ENCODE measurements at places on chromosomes 5 and 9. TPM values are rescaled to one million over a fixed set of nuclear protein-coding genes. Genes with fewer than 3 reads are reported as not detected.

DNA sequence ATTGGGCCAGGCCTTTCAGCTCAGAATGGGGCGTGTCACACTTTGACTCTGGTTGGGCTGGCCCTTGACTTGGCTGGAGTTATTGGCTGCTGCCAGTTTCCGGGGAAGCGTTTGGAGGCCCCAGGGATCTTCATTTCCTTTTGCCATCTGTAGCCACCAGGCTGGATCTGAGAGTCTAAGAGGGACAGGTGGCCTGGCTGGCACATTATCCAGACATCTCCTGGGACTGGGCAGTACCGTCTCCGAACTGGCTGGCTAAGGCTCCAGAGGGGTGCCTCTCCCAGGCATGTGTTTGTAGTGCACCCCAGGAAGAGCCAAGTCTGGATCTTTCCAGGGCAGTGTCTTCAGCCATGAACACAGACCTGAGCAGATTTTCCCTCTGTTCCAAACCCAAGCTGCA lies 9.7 kb upstream of the JADE2 start:
- DNase-seq, result no peak

GRCh38 chr9:115208501-115208900 lies 90.5 kb upstream of the TNC start:
- DNase-seq, result no peak

C5orf52 gene
- total RNA-seq, result not detected

GRCh38 chr5:88938488-88938887 lies 55.5 kb upstream of the MEF2C start:
- DNase-seq, result no peak

ARSK gene
- total RNA-seq, result 9.1 TPM

ARSI gene
- 1.4 TPM for total RNA-seq

DNA sequence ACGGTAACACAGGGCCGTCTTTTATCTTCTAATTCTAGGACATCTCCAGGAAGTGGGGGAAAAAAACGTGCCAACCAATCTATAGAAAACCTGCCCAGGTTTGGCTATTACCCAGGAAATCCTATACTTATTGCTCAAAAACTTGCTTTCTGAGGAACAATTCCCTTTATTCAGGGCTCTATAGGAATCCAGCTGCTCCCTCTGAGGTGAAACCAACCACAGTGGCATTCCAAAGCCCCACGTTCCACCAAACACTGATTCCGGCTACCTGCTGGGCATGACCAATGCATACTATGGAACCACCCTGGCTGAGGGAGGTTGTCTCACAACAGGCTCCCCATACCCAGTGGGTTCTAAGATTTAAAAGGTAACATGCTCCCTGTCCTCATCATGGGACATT lies 57.6 kb downstream of the GLIS3 start:
- DNase-seq, result no peak

GRCh38 chr9:119114681-119115080 lies 254.6 kb downstream of the BRINP1 start:
- no peak for DNase-seq

TMEM232 gene
- 6.9 TPM for total RNA-seq

UBAC1 gene
- 34.5 TPM for total RNA-seq

GRM6 gene
- not detected for total RNA-seq

DNA sequence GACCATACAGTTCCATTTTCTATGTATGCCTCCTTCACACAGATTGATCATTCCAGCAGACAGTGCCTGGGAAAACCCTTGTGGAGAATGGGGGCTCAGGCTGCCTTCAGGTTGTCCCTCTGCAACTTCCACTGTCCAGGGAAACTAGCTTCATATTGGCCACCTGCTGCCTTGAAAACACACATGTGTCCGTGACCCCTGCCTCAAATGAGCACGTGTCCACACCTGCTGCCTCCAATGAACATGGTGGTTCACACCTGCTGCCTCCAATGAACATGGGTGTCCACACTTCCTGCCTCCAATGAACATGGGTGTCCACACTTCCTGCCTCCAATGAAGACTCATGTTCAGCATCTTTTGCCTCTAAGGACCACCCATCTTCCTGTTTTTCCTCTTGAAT lies 185.4 kb upstream of the ADCY2 start:
- DNase-seq, result no peak

- no peak for DNase-seq
Observed at GRCh38 chr5:38556088-38556598, 303 bp downstream of the LIFR start.

DNA sequence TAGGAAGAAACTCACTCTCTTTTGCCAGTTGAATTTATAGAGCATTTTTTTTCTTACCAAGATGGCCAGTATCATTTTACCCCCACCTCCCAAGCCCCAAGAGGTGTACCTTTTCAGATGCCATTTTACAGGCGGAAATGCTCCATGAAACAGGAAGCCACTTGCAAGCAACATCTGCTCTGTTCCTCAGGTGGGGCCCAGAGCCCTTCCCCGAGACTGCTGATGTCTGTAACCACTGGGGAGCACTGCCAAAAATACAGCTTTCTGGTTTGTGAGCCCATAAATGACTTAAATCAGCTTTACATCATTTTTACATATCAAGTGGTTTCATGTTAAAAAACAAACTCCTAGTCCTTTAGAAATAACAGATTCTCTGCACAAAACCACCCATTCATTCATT lies 42.9 kb upstream of the GARNL3 start:
- no peak for DNase-seq

SVEP1 gene
- 7.9 TPM for total RNA-seq

ZNF454 gene
- 0.12 TPM for total RNA-seq

DNA sequence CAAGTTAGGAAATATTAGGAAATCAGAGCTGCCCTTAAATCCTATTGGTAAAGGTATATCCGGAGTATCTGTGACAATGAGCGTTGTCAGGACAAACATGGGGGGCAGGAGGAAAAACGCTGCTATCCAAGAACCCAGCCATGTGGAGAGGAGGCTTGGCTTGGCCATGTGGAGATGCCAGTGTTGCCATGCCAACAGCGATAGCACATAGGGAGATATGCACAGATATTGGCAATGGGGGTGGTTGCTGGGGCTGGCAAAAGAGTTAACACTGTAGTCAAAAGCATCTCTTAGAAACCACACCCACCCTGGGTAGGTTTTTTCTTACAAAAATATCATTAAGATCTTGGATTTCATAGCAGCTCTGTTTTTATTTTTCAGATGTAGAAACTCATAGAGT lies 106.4 kb upstream of the ASTN2 start:
- no peak for DNase-seq

UTP15 gene
- total RNA-seq, result 22.7 TPM

- no peak for DNase-seq
Observed at GRCh38 chr5:114363837-114364236, 2.0 kb downstream of the KCNN2 start.

DNA sequence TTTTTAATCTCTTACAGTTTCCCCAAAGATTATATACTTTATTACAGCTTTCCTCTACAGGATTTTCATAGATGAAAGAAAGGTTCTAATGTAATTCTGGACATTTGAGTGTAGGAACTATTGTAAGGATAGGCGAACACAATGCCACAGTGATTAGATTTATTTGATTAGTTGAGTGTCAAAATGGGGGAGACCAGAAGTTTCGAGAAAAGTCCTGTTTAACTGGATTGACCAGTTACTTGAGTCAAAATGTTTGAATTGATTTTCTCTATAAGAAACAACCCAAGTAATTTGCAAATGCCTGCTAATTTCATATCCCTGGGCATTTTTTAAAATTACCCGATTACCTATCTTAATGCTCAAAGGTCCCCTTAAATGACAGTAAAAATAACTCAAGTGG lies 50.6 kb downstream of the SMARCA2 start:
- no peak for DNase-seq

DNA sequence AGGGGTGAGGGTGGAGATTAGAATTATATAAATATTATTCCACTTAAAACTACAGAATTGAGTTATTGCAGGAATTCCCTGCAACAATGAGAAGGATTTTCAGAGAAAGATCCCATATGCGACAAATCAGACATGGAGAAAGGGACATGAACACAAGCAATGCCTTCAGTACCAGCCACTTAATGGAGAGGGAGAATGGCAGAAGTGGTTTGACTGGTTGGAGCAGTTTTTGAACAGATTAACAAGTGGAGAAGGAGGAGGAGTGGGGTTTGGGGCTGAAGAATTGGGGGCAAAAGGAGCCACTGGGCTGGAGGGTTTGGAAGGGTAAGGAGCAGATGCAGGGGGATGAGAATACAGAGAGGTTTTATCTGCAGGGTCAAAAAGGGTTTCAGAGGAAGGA lies 620.9 kb upstream of the PTPRD start:
- no peak for DNase-seq

DNA sequence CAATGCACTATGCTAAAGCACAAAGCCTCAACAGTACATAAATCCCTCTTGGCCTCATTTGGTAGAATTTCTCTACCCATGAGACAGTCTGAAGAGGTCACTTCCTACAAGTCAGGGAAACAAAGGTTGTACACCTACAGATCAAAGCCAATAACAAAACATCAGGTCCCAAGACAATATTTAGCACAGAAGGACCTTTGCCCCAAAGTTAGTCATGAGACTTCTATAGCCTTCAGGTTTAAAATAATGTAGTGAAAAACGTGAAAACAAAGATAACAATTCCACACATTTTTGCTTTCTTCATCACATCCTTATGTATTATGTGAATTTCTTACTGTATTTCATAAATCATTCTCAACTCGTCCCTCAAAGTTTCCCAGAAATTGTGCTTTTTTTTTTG lies 15.8 kb downstream of the AFF4 start:
- DNase-seq, result no peak

DNA sequence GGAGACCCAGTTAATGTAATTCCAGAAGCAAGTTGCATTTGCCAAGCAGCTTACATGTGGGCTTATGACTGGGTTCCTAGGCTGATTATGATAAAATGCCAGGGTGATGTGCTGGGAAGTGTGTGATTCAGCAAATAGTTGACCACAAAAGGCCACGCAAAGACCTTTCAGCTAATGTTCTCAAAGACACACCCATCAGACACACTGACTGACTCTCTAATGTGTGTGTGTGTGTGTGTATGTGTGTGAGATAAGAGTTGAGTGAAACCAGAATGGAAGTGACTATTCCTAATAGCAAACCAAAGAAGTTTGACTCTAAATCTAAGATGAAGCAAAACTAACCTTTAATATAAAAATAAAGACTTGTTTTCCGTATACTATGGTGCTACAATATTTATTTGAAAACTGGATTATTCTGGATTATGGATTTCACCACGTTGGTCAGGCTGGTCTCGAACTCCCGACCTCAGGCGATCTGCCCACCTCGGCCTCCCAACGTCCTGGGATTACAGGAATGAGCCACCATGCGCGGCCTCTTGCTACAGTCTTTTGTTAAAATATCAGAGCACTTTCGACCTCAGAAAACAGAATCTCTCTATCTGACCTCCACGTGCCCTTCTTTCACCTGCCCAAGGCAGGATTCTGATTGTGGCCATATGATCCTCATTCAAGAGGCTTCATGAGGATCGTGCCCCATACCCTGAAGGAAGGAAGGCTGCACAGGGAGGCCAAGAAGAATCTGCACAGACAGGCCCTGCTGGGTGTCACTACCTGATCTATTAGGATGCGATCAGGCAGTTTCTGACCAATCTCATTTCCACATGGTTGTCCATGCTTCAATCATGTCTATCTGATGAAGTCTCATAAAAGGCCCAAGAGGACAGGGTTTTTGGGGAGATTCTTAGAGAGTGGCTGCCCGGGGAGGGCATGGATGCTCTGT lies 75.6 kb downstream of the USP20 start:
- no peak for DNase-seq

DNA sequence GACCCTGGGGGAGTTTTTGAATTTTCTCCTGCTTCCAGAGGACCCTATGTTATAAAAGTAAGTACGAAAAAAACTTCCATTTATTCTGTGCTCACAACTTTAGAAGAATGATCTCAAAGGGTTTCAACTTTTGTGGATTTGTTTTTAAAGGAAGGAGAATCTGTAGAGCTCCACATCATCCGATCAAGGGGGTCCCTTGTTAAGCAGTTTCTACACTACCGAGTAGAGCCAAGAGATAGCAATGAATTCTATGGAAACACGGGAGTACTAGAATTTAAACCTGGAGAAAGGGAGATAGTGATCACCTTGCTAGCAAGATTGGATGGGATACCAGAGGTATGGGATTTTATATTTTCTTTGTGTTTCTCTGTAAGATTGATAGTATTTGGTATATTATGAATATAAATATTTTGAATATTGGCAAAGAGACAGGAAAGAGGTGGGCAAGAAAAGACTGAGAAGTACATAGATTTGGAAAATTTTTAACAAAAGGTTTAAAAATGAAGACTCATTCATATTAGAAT lies 84.2 kb downstream of the ADGRV1 start:
- DNase-seq, result no peak

- DNase-seq, result no peak
Observed at GRCh38 chr9:70324963-70325362, 66.2 kb downstream of the SMC5 start.

GRCh38 chr9:133731876-133732638 lies 6.1 kb downstream of the SARDH start:
- peak; percentile 62 for DNase-seq

MAN1B1 gene
- total RNA-seq, result 58.9 TPM

DNA sequence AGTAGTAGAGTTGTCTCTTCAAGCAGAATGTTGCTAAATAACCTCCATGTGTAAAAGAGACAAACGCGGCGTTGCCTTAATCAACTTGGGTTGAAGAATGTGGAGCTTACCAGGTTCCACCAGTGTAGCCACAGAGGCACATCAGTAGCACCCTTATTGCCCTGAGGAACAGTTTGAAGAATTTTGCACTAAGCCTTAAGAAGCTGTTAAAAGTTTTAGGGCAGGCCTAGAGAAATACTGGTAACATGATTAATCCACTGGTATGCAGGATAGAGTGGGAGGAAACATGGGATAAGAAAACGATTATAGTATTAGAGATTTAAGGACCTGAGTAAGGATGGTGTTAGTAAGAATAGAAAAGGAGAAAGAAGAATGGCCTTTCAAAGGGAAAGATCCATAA lies 100.6 kb downstream of the ZCCHC7 start:
- no peak for DNase-seq

DNA sequence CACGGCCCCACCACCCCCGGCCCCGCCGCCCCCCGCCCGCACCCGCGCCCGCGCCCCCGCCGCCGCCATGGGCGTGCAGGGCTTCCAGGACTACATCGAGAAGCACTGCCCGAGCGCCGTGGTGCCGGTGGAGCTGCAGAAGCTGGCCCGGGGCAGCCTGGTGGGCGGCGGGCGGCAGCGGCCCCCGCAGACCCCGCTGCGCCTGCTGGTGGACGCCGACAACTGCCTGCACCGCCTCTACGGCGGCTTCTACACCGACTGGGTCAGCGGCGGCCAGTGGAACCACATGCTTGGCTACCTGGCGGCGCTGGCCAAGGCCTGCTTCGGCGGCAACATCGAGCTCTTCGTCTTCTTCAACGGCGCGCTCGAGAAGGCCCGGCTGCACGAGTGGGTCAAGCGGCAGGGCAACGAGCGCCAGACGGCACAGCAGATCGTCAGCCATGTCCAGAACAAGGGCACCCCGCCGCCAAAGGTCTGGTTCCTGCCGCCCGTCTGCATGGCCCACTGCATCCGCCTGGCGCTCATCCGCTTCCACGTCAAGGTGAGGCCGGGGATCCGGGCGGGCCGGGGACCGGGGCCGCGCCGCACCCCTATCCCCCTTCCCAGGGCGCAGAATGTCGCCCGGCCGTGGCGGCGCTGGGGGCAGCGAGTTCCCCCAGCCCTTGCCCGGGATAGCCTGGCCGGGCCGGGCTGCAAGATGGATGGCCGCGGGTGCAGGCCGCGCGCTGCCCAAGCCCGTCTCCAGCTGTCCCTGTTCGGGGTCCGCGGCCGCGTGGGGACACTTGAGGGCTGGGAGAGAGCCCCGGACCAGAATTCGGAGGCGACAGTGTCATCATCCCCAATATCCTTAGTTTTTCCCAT lies 594 bp downstream of the FAM120A start:
- peak; percentile 76 for DNase-seq

- no peak for DNase-seq
Observed at GRCh38 chr5:123176938-123177275, 87.9 kb downstream of the PRDM6 start.

- no peak for DNase-seq
Observed at GRCh38 chr5:177123789-177124485, 9.6 kb upstream of the NSD1 start.

Data from type B pancreatic cell (in vitro differentiated cells).